Stimulated activated CD4-positive, alpha-beta T cell treated with anti-CD3 and anti-CD28 coated beads, Interleukin-15, amount 100 ng/mL, for 48 hours (primary cell): ENCODE measurements at places on chromosomes 16 and 17.

GRCh38 chr17:29585080-29585751, 4.2 kb downstream of the GIT1 start:
- no peak for DNase-seq

DNA sequence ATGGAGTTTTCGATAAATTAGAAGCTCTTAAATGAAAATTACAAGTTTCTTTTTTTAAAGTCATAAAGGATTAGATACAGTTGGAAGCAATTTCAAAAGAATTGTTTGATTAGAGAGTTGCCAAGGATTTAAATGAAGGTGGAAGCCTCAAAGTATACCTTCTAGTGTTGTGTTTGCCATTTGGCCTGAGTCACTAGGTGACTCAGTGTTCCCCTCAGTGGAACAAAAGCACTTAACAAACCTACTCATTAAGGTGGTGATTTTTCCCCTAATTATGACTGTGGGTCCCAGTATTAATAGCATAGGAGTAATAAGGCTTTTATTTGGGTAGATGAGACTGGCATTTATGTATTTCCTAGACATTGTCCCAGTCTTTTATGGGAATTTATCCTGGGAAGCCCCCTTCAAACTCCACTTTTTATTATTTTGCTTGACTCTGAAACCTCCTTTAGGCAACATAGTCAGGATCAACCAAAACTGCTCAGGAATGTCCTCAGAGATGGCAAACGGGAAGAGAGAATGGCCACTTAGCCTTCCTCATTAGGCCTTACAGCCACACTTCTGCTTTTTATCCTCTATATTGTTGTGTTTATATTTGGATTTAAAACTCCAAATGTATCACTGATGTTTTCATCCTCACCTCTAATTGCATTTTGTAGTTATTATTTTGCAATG, 161.0 kb downstream of the FTO start:
- no peak for DNase-seq

DNA sequence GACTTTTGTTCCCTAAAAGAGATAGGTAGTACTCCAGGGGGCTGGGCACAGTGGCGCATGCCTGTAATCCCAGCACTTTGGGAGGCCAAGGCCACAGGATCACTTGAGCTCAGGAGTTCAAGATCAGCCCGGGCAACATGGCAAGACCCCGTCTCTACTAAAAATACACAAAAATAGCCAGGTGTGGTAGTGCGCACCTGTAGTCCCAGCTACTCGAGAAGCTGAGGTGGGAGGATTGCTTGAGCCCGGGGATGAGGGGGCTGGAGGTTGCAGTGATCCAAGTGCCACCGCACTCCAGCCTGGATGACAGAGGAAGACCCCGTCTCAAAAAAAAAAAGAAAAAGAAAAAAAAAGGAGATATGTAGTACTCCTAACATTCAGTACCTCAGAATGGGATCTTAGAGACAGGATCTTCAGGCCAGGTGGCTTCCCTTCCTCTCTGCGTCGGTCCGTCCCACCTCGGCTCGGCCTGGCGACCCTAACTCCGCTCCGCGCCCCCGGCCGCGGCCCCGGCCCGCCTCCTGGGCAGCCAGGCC, 89.6 kb downstream of the CDC27 start:
- no peak for DNase-seq

DNA sequence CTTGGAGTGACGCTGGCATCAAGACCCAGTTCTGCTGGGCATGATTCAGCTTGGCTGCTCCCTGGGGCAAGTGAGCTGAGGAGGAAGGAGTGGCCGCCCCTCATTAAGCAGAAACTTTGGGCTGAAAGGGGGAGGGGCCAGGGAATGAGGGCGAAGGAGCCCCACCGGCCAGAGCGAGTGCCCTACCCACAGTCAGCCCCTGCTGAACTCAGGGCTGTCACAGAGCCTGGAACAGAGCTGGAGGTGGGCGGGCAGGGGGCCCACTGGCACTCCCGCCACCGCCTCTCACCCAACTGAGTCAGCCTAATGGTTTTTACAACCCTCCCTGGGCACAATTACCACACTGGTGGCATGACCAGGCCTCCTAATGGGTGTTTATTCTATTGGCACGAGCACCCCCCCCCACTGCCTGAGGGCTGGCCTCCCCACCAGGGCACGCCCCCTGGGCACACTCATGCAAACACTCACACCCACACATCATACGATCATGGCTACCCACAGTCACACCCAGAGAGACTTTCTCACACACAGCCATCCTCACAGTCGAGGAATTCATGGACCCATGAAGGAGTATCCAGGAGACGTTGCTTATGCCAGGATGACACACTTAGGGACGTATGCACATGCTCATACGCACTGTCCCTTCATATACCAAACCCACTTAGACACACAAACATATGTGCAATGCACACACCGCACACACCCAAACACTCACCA, 19.2 kb downstream of the UNC119 start:
- no peak for DNase-seq

- no peak for DNase-seq
Measured at GRCh38 chr16:72066747-72067146, 3.7 kb downstream of the HPR start.

DNA sequence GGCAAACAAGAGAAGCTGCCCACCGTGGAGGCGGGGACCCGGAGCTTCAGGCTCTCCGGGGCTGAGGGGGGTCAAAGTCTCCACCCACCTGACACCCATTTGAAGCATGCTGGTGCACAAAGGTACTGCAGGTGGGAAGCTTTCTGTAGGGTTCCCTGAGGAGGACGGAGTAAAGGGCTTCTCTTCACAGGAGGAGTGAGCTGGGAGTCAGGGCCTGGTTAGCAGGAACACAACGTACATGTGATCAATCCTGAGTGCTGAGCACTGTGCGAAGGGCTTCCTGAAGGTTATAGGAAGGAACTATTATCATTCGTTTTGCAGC, 252.9 kb upstream of the RPL38 start:
- DNase-seq = no peak

DNA sequence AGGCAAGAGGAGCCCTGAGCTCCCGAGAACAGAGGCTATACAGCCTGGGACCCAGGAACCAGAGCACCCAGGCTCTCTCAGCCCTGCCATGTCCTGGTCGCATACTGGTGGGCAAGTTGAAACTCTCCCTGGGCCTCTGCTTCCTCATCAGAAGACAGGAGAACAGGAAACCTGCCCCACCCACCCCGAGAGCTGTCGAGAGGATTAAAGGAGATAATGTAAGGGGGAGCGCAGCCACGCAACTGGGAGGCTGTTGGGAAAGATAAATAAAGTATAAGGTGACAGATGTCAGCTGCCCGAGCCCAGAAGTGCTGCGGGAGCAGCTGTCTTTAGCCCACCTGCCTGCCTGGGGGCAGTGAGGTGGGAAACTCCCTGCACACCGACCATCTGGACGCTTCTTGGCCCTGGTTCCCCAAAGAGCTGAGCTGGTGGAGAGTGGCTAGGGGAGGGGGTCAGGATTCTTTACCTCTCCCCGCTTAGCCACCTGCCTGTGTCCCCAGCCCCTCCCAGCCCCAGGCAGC, 6.8 kb downstream of the KIF19 start:
- no peak for DNase-seq

- no peak for DNase-seq
Measured at GRCh38 chr17:72307836-72308235, 187.0 kb downstream of the SOX9 start.

GRCh38 chr17:8273884-8274444, 14.5 kb upstream of the RANGRF start:
- DNase-seq = no peak

DNA sequence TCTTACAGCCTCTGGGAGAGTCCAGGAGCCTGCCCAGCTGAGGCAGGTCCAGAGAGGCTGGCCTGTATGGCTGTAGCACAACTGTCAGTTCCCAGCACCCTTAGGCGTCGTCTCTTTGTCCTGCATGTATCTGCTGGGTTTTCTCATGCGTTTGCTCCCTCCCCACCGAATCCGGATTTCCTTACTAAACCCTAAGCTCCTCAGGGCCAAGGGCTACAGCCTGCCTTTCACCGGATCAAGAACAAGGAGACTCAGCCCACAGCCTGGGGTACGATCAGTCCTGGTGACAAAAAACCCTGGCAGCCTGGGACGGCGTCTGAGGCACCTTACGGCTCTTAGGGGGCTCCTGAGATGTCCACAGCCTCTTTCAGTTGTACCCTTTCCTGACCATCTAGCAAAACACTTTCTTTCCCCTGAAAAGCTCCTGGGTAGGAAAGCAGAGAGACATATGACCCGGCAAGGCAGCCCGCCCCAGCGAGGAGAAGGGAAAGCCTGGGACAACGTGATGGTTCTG, 12.2 kb downstream of the HIC1 start:
- no peak for DNase-seq

- DNase-seq = no peak
Measured at GRCh38 chr16:80517846-80518245, 22.9 kb upstream of the DYNLRB2 start.

DNA sequence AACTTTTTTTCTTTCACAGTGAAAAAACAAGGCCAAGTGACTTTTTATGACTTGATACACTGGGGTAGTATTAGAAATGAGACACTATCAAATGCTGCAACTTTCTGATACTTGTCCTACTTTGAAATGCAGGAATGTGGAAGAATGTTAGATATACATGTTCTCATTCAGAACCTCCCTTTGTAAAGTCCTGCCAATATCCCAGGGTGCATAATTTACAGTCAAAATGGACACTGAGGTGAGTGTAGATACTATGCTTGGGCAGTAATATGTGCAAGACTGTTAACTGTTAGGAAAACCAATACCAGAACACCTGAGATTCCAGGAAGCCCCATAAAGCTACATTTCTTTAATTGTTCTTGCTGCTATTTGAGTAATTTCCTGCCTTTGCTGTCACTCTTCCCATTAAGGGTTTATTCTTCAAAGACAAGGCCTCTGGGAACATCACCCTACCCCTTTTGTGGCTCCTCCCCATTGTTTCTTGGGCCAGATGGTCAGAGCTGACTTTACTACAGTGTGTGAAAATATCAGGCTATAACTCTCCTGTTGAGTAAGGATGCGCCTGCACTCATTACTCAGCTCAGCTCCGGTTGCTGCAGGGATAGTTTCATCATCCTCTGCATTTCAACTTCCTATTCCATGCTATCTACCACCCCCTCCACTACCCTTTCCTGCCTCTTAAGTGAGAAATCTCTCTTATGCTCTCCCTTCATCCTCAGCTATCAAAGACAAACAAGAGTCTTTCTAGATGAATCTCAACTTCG, 48.7 kb downstream of the TMEM100 start:
- DNase-seq = no peak

- DNase-seq = peak; percentile 25
Measured at GRCh38 chr17:76968707-76969597, 100.7 kb downstream of the MGAT5B start.

GRCh38 chr16:58025351-58026138, at the start of gene MMP15:
TSS of gene MMP15 (plus strand) at chr16:58025754. CDS start at chr16:58026351, 597 bp downstream.
- DNase-seq = no peak

GRCh38 chr17:79916991-79917901, 78.0 kb upstream of the CBX4 start:
- DNase-seq = no peak

- DNase-seq = peak; percentile 56
Measured at GRCh38 chr16:28182183-28182582, 29.6 kb downstream of the XPO6 start.

GRCh38 chr16:58510097-58510775, 5.1 kb upstream of the SETD6 start:
- DNase-seq = no peak

GRCh38 chr17:49486012-49486641, 9.0 kb upstream of the NGFR start:
- no peak for DNase-seq

DNA sequence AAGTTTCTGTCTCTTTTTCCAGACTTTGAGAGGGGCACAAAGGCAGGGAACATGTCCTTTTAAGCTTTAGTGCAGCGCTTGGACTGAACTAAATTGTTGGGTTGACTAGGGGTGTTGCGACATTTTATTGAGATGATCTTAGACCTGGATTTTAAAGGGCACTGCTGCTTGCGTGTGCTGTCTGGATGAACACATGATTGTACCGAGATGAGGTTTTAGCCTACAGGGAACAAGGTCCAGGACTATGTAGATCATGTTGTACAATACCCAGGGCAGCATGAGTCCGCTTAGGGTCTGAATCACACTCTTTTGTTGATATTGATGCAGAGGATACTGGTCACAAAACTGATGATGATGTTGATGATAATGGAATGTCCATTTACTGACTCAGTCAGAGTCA, 5.2 kb upstream of the RGS9 start:
- DNase-seq = no peak

- no peak for DNase-seq
Measured at GRCh38 chr17:35889241-35889640, 9.1 kb upstream of the CCL5 start.

GRCh38 chr16:9870962-9871361, 311.3 kb downstream of the GRIN2A start:
- no peak for DNase-seq

DNA sequence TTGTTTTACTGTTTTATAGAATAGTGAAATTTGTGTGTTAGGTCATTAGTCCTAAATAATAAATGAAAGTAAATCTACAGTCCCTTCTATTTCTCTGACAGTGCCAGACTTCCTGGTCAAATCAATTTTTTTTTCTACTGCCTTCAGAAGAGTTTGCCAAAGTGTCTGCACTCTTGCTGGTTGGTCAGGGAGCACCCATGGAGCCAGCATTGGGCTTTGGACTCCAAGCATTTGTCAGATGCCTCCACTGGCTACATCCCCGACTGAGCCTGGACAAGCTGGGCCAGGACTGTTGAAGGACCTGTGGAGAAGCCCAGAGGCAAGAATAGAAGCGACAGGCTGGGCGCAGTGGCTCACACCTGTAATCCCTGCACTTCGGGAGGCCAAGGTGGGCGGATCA, 53.7 kb downstream of the ELAC2 start:
- no peak for DNase-seq

- peak; percentile 84 for DNase-seq
Measured at GRCh38 chr16:3364774-3365427, 9.2 kb downstream of the OR2C1 start.

DNA sequence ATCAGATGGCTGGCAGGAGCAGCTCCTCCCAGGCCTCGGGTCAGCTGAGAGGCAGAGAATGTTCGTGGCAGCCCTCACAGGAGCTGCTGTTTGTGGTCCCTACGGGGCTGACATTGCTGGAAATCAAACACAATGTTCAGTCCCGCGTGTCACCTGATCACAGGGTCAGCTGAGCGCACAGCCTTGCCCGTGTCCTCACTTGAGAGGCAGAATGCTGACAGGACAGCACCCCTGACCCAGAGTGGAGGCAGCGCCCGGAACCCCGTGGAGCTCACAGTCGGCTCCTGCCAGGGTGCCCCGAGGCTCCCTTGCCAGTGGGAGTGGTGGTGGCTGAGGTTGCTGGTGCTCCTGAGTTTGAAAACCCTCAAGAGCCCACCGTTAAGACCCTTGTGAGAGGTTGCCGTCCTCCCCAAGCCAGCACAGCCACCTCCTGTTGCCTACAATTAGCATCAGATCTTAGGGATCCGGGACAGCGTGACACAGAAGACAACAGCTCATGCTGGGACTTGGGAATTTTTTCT, 3.6 kb upstream of the CHMP6 start:
- no peak for DNase-seq

- DNase-seq = no peak
Measured at GRCh38 chr16:66043326-66043725, 323.2 kb upstream of the CDH5 start.

GRCh38 chr17:35087731-35088355, 24.3 kb upstream of the RFFL start:
- DNase-seq = peak; percentile 9
